H9 (cell line): ENCODE measurements at places on chromosomes 12 and 14.

DNA sequence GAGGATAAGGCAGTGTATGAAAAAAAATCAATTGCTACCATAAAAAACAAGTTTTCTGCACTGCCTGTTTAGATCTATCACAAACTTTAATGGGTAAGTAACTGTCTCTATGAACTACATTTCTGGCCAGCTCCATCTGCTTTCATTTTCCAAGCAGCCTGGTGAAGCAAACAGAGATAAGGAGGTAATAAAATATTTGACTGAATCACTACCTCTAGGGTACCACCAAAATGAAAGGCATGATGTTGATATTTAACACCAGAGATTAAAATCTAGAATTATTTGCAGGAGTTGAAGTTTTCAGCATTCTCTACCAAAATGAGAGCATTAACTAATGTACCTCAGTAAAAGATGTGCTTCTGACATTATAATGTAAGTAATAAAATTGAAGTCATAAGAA is 863.5 kb upstream of the MGAT4C start:
- DNase-seq = no peak

DNA sequence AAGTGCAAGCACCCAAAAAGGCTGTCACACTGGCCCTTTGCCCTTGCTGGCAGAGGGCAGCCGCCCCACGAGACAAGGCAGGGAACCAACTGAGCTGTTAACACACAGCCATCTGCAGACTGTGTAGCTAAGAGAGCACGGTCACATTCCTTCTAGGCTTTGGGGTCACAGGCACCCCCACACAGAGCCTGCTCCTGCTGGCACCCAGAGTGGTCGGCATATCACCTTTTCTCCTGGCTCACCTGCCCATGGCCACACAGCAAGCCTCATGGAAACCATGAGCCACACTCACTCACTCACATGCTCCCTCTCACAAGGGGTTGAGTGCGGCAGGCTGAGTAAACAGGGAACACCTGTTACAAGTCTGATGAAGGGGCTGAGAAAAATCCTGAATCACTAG is 214.5 kb downstream of the PCNX1 start:
- no peak for DNase-seq

DNA sequence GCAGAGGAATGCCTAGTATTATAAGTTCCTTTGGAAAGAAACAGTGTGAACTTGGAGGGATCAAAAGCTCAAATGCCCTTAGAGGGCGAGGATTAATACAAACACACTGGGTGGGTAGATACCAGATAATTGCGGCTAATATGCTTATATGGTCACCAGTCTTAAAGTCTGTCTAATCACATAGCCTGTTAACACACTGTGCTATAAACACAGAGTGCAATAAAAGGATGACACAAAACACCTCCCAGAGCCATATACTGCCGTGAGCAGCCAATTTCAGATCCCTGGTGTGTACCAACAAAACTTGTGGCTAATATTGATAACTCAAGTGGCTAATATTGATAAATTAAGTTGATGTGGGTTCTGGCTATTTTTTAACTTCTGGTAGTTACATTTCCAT is 1.7 kb upstream of the IL26 start:
- no peak for DNase-seq

DNA sequence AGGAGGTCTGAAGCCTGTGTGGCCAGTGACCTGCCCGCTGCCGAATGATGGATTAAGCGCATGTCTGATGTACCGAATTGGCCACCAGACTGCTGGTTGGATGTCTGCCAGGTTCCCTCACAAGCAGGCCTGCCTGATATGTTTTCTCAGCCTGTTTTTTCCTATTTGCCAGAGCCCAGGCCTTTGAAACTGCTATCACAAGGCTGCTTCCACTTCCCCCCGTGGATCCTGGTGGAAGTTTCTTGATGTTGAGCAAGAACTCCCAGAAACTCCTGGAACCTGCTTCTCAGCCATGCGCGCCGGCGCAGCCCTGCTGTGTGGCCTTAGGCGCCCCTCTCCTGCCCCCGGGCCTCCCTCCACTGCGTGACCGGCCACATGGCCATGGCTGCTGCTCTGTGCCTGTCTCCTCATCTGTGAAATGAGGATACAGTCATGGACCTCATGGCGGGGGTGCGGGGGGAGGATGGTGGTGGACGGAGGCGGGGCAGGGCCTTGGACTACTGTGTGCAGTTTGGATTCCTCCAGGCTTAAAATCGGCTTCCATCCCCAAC is 56.6 kb downstream of the CALM1 start:
- DNase-seq = no peak
